Stimulated activated CD8-positive, alpha-beta memory T cell treated with anti-CD3 and anti-CD28 coated beads, Interleukin-4, amount 100 ng/mL, for 1 hour (primary cell): ENCODE measurements at places on chromosomes 16 and 17.

GRCh38 chr16:84735849-84736586, 36.2 kb downstream of the USP10 start:
- DNase-seq, result no peak

DNA sequence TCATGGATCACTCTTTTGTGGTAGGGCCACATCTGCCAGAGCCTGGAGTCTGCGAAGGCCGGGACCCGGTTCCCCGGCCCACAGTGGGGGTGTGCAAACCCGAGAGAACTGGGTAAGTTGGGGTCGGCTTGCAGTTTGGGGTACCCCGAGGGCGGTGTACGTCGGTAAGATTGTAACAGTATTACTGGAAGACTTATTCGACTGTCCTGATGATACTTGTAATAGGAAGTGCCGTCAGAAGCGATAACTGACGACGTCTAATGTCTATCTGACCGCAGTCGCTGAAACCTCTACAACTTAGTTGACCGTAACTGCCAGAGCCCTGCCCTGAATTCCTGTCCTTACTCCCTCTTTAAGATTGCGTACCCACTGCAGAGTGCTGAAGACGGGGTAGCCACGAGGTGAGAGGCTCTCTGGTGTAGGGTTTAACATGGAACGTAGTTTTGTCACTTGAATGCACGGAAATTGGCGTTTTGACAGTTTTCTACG, 24.0 kb downstream of the TRPV2 start:
- no peak for DNase-seq

GRCh38 chr17:50355701-50356341, 9.9 kb downstream of the XYLT2 start:
- no peak for DNase-seq

DNA sequence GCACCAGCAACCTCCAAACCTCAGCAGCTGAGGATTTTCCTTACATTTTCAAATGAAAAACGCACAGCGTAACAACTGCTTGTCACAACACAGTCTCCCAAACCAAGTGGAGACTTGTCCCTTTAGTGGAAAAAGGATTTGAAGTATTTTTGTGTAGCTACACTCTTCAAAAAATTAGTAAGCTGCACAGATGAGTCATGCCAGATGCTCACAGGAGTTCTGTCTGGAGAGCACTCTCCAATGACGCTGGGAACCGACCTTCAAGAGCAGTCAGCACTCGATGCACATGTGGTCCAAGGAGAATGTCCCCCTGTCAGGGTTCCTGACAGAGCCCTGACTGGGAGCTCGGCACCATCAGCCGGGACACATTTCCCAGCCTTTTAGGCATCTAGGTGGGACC, 39.8 kb downstream of the MAP1LC3B start:
- no peak for DNase-seq

- no peak for DNase-seq
Measured at GRCh38 chr16:85512808-85513115, 100.4 kb upstream of the GSE1 start.

DNA sequence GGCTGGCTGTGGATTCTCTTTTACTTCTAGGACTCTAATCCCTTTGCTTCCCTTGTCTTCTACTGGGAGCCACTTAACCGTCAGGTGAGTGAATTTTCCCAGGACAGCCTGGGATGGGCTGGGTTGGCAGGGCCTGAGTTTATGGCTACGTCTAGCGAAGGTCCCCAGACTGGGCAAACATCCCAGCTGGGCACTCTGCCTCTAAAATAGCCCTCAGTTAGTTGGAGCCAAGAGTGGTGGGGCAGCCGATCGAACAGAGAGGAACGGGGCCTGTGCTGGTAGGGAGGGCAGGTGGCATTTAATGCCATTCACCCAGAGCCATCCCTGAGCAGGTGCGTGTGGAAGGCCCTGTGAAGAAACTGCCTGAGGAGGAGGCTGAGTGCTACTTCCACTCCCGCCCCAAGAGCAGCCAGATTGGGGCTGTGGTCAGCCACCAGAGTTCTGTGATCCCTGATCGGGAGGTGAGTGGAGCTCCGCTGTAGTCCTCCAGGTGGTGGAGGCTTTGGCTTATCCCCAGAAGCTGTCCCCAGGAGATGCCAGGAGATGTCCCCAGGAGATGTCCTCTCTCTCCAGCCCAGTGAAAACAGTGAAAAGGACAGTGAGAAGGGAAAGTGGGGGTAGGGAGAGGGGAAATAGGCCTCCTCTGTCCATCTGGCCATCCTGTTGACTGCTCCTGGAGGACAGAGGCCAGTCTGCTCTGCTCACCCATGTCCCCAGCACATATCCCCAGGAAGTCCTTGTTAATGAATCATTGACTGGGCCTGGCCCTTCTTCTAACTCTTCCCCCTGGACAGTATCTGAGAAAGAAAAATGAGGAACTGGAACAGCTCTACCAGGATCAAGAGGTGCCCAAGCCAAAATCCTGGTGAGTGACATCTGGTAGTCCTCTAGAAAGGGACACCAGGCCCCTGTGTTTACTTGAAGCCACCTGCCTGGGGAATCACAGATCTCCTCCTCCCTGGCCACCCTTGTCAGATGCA, 4.4 kb downstream of the PNPO start:
- DNase-seq, result no peak

DNA sequence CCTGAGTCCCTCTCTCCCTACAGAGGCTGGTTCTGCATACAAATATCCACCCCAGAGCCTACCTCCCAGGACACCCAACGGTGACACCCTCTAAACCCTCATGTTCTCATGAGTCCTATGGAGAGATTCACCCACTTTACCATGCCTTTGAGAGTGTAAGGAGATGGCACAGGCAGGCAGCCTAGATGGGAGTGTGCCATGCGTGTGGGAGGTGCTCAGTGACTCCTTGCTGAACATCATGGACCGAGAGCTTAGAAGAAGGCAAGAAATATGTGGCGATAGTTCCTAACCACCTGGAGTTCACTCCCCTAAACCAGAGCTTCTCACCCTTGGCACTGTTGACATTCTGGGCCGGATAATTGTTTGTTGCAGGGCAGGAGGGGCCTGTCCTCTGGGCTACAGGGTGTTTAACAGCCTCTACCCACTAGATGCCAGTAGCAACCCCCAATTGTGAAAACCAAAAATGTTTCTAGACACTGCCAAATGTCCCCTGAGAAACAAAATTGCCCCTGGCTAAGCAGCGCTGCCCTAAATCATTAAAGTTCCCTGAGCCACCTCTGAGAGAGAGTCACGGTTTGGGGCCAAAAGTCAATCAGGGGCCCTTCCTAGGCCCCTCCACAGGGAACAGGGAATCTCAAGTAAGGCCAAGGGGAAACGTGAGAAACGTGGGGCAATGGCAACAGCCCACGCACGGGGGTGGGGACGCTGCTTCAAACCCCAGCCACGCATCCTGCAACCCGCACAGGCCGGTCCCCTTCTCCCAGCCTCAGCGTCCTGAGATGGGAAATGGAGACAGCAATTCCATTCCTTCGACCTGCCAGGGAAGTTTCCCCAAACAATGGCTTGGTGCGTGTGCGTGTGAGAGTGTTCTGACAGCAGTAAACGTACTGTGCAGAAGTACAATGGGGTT, 66.8 kb downstream of the C16orf78 start:
- no peak for DNase-seq

GRCh38 chr16:81478876-81479511, 34.4 kb downstream of the CMIP start:
- DNase-seq, result no peak

DNA sequence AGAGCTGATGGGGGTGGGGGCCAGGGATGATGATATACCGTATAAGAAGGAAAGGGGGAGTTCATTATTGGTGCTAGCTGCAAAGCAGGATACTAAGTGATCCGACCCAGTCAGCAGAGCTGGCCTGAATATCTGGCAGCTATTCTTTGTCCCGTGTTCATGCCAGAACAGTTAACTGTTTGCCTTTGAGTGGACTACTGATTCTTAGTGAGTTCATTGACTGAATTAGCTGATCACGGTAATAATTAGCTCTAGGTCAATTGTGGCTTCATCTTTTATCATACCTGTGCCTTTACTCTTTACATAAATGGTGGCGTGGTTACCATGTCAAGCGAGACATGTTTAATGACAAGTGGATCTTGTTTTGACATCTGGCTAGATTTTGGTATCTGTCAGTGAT, 5.3 kb downstream of the KPNB1 start:
- DNase-seq, result no peak

DNA sequence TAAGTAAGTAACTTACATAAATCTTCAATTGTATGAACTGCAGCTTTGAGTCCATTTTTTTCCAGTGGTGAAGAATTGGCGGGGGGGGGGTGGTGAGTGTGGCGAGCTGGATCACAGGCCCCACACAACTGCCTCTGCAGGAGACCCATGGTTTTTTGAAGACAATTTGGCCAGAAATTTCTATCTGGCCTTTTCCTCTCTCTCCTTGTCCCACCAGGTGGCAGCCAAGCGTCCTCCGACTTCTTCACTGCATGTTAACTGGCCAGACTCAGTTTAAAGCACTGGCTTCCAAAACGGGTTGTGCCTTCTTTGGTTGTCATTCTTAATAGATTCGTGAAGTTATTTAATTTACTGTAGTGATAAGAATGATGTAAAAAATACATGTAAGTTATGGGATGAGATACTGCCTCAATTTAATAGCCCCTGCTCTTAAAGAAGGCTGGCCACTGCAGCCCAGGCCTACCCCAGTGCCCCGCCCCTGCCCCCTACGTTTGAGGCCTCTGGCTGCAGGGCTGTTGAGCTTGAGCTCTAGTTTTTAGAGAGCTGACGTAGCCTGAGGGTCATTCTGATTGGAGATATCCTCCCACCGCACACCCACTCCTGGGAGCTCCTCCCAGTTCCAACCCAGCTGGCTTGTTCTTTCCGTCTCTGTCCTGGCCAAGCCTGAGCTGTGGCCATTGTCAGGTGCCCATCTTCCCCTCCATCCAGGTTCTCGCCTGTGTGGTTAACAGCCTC, 36.4 kb downstream of the AKAP1 start:
- DNase-seq, result no peak

DNA sequence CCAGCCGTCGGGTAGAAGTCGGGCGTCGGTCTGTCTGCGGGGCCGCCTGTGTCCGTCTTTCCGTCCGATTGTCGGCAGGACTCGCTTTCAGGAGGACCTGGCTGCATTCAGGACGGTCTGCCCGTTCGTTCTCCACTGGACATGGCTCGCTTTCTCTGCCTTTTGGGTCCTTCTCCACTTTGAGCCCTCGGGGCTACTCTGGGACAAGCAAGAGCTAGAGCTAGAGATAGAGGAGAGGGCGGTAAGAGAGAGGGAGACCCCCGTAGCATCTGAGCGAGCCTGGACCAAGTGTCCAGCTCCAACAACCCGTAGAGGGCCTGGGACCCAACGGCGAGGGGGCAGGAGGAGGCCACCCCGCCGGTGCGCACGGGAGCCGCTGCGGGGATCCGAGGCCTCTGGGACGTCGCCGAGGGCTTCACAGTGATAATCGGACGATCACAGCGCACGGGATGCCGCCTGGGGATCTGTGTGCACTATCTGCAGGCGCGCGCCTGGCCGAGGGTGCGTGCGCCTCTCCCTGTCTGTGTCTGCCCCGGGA, 4.5 kb downstream of the TBX4 start:
- no peak for DNase-seq

DNA sequence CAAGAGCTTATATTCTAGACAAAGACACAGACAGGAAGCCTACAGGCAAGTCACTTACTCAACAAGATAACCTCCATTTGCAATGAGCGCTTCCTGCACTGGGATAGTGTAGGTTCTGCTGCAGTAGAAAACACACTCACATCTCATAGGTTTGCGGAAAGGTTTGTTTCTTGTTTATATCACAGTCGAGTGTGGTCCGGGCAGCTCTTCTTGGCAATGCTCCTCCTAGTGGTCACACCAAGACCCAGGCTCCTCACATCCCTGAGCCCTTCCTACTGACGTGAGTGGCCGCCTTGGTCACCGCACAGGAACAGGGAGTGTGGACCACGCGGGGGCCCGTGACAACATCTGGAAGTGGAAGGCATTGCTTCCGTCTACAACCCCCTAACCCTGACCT, 48.0 kb upstream of the RBFOX3 start:
- no peak for DNase-seq

- DNase-seq, result no peak
Measured at GRCh38 chr16:4240624-4241023, 1.3 kb downstream of the SRL start.

DNA sequence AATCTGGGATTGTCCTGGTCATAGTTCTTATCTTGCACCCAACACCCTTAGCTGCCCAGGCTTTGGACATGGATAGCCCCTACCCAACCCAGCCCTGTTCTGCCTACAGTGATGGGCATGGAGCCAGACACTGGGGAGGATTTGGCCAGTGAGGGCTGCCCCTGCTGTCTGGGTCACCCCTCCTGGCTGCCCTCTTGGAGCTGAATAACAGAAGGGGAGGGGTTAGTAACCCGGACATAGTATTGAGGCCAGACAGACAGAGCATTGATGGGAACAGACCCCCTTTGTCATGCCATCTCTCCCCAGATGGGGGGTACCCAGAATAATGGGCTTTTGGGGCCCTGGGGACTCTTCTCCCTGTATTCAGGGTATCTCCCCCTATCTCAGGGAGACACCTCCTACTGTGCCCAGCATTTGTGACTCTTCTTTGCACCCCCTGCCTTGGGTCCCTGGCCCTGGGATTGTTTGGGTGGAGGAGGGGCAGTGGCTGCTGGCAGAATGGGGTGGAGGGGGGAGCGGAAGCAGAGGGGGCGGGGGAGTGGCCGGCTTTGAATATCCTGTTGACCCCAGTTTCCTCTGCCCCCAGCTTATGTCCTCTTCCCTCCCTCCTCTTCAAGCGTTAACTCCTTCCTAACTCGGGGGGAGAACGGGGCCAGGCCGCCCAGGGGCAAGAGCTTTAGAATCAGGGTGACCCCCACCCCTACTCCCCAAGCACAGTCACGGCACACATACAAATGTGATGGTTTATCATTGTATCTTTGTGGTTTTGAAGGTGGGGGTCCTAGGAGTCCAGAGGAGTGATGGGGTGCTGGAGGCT, 17.0 kb downstream of the GJD3 start:
- DNase-seq, result no peak

DNA sequence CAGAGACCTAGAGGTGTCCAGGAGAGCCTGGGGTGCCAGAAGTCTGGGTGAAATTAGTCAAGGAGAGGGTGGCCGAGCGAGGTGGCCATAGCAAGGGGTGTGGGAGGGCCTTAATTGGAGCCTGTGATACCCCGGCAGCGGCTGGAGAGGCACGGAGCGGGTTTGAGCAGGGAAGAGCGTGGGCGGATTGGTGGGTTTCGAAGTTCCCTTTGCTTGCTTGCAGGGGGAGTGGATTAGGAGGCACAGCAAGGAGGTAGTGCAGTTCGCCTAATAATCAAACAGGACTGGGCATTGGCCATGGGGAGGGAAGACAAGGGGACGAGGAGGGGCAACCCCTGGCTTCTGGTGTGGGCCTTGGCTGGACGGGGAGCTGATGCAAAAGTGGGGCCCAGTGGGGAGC, 5.4 kb upstream of the FAM83G start:
- no peak for DNase-seq

DNA sequence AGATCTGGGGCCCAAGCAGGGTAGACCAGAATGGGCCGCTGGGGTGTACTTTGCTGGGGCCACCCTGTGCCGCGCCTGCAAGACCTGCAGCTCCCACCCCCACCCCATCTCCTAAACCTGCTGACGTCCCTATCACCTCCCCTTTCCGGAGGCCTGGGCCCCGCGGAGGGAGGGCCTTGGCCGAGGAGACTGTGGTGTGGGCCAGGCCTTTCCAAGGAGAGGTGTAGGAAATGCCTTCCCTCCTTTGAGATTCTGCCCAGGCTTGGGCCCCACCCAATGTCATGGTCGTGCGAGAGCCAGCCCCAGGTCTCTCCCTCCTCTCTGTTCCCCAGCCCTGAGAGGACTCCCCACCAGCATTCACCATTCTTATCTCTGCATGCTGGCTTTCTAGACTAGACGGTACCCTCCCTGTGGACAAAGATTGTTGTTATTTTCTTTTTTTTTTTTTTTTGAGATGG, 3.9 kb upstream of the WFIKKN2 start:
- DNase-seq, result no peak

GRCh38 chr16:19860166-19861041, 24.2 kb downstream of the GPRC5B start:
- no peak for DNase-seq

GRCh38 chr16:912684-913613, 57.8 kb downstream of the LMF1 start:
- DNase-seq, result no peak
